CD4-positive, alpha-beta T cell treated with Interleukin-4 for 1 hour (primary cell): ENCODE measurements at places on chromosomes 2 and 18.

DNA sequence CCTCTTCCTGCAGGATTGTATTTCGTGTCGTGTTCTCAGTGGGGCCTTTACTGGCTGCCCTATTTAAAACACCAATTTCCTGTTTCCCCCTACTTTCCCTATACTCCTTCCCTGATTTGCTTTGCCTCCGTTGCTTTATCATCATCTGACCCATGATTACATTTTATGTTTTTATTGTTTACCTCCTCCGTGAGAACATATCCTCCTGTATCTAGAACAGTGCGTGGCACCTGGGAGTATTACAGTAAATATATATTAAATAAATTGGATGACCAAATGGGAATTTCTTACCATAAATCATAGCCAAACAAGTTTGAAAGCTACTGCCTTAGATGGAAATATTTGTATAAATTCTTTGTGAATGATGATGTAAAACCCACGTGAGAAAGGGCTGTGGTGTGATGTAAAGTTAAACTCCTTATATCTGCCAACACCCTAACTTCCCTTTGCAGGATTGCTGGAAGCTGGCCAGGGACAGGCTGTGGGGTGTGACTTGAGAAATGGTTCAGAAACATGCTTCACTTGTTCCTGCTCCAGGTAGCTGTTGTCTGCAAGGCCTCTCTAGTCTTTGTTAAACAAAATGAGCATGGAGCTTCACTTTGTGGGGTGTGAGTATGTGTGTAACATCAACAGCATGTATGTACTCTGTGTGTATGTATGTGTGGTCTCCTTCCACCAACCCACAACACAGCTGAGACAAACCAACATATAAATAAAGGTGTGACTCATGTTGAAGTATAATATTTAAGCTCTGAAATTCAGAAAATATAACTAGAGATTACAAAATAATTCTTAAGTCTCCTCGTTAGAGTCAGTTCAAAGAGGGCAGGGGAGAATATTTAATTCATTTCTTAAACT, 40.3 kb downstream of the LHCGR start:
- DNase-seq: no peak

DNA sequence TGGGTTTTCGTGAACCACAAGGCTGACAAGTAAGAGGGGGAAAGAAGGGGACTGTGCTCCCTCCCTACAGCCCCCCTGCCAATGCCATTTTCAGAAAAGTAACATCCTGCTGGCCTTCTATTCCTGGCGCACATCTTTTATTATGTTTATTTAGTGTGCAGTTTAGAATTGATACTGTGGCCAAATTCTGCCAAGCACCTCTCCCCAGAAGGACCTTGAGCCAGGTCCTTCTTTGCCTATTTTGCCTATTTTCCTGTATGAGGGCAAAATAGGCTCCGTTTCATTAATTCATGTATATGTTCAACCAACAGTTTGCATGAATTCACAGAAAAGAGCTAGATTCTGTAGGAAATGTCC, 136.0 kb downstream of the MYO3B start:
- no peak for DNase-seq

GRCh38 chr2:176084611-176085119, 903 bp upstream of the EVX2 start:
- no peak for DNase-seq

- DNase-seq: no peak
Measured at GRCh38 chr18:42414756-42415454, 459.9 kb downstream of the PIK3C3 start.

DNA sequence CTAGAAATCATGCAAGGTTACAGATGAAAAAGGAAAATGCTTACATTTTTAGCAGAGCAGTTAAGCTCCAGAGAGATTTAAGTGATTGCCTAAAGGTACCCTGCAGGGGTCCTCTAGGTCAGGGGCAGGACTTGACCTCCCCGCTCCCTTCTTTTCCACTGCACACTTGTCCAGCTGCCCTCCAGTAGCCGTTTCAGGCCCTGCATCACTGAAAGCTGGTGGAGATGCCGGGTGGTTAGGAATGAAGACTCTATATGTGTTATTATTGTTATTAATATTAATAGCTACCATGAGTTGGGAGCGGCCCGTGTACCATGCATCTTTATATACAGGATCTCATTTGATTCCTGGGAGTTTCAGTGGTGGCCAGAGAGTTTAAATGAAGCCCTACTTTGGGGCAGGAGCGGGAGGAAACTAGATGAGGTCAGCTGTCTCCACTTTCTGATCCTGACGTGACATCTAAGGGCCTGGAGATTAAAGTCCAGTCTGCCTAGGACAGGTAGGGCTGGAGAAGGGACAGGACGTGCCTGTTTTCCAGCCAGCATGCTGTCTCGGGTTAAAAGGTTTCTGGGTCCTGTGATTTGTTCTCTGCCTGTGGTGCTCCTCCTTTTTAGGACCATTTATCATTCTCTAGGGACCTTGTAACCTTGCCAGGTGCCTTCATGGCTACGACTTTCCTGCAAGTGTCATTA, 2.1 kb downstream of the TMEM37 start:
- no peak for DNase-seq
